ENCODE measurements at places on chromosomes 7 and 10.

- DNase-seq = no peak
These were observed 51.0 kb upstream of the OSBPL3 start for GRCh38 chr7:25031007-25031406.

DNA sequence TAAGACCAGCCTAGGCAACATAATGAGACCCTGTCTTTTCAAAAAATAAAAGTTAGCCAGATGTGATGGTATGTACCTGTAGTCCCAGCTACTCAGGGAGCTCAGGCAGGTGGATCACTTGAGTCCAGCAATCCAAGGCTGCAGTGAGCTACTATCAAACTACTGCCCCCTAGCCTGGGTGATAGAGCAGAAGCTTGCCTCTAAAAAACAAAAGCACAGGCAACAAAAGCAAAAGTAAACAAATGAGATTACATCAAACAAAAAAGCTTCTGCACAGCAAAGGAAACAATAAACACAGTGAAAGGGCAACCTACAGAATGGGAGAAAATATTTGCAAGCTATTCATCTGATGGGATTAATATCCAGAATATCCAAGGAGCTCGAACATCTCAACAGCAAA lies 65.4 kb downstream of the FANK1 start:
- DNase-seq = no peak

DNA sequence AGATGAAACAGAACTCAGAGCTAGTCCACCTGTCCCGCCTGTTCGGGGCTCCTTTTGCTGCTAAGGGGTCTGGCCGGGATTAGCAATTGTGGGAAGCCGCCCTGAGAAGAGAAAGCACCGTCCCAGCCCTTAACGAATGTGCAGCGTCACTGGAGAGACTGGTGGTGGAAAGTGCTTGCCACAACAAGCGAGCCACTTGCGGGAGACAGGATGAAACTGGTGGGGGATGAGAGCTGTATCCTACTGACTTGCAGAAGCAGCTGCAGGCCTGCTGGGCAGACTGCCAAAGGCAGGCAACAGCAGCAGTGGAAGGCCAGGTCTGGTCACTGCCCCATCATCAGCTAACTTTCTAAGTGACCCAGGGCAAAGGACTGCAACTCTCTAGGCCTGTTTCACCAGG lies 95.4 kb downstream of the FAM53B start:
- peak; percentile 78 for DNase-seq

- no peak for DNase-seq
These were observed 52.4 kb upstream of the TNS3 start for GRCh38 chr7:47634273-47634672.

GRCh38 chr10:57094083-57094482 lies 733.0 kb upstream of the ZWINT start:
- DNase-seq = no peak

- DNase-seq = peak; percentile 73
These were observed 217.8 kb upstream of the MKLN1 start for GRCh38 chr7:131109759-131110296.

DNA sequence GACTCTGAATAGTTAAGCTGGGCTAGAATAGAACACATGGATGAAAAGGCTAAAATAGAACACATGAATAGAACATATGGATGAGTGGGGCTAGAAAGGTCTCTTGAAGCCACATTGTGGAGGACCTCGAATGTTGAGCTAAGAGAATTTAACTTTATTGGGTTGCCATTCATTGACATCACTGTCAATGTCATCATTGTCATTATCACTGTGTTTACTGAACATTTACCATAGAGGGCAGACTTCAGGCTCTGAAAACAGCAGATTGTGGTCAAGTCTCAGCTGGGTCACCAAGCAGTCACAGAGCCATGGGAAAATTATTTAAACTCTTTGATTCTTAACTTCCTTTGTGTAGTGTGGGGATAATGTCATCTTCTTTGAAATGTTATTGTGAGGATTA lies 80.4 kb downstream of the WDFY4 start:
- no peak for DNase-seq

DNA sequence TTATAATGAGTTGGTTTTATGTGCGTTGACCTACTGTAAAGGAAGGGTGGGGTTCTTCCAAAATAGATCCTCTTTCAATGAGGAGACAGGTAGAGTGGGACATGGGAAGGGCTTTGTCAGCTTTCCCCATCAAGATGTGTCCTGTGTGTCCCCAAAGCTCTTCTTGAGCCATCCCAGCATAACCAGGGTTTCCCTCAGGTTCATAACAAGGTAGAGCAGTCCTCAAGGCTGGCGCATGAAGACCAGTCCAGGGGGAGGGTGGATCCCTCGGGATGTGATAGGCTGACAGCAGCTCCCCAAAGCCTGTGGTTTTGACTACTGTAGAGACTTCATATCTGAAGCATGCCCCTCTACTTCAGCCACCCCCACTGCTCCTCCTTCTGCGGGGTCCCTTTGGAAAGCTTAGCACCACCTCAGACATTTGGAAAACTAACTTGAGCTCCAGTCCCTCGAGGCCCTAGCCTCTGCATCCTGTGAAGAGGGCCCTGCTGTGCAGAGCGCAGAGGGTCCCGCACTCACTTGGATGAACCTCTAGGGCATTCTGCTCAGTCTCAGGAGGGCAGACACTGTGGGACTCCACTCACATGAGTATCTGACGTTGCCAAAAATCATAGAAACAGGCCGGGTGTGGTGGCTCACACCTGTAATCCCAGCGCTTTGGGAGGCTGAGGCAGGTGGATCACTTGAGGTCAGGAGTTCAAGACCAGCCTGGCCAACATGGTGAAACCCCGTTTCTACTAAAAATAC lies 1.1 kb upstream of the GIMAP8 start:
- no peak for DNase-seq

- DNase-seq = no peak
These were observed 50.0 kb downstream of the MAGI2 start for GRCh38 chr7:79403451-79403850.

DNA sequence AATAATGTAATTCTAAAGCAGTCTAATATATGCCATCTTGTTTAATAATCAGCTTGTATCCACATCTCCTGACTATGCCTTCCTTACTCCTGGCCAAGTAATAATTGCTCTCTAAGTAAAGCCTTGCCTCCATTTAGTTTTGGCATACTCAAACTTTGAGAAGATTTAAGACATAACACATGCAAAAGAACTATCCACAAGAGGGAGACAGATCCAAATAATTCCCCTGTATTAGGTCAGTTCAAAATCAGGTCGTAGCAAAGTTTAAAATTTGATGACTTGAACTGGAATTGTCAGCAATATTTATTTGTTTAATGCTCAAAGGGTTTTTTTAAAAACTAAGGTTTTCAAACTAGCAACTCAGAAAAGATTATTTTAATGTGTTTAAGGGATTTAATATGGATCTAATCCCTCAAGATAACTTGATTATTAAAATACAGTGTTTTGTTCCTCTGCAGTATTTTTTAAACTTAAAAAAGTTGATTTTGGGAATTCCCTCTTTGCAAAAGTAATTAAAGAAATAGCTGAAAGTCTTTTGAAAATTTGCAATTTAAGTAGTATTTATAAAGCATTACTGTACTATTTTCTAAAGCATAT lies 95.3 kb downstream of the HDAC9 start:
- no peak for DNase-seq

DNA sequence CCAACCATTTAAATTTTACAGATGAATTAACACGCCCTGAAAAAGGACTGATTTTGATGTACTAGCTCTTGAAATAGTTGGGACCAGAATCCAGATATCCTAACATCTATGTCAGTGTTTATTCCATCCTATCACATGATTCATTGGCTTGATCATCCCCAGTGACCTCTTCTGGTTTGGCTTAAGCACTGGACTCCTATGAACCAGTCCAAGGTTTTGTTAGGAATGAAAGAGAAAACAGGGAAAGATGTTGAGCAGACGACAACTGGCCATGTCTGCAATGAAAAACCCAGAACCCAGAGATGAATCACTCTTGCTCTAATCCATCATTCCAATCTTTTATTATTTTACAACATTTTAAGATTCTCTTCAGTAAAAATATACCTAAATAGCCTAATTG lies 1080.9 kb downstream of the SORCS1 start:
- no peak for DNase-seq

GRCh38 chr7:45401851-45402250 lies 172.3 kb upstream of the ADCY1 start:
- DNase-seq = no peak

DNA sequence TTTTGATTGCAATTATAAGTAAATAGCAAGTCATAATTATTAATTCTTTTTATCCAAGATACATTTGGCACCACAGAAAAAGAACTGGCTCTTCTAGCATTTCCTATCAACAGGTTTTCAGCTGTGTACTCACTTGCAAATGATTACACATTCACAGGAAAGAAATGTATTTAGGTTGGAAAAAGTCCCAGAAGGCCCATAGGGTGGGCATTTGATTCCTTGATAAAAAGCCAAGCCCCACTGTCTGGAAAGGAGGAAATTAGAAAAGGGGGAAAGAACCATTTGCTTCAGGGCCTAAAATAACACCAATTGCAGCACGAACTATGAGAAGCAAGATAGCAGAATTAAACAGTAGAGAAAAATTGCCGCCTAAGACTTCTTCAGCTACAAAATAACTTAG lies 80.8 kb upstream of the COL1A2 start:
- DNase-seq = no peak

DNA sequence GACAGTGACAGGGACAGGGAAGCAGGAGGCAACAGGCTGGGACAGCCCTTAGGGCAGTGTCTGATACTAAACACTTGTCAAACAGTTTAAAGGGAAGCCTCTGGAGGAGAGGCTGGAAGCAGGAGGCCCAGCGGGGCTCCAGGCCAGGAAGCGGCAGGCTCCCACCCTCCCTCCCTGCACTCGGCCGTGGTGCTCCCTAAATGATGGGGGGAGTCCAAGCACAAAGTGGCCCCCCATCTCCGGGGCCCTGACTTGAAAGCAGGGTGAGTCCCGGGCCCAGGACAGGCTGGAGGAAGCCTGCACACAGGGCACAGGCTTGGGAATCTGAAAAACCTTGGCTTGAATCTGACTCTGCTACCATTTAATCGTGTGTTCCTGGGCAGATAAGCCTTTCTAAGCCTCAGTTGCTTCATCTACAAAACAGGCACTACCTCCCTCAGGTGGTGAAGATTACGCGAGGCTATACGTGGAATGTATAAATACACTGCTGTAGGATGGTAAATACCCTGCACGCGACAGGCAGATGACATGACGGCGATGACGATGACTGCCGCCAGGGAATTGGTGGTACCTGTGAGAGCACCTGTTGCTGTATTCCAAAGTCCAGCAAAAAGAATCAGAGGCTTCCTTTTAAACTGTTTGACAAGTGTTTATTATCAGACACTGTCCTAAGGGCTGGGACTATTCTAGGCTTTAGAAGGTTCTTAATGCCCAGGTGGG lies 34.1 kb downstream of the GBX1 start:
- no peak for DNase-seq

DNA sequence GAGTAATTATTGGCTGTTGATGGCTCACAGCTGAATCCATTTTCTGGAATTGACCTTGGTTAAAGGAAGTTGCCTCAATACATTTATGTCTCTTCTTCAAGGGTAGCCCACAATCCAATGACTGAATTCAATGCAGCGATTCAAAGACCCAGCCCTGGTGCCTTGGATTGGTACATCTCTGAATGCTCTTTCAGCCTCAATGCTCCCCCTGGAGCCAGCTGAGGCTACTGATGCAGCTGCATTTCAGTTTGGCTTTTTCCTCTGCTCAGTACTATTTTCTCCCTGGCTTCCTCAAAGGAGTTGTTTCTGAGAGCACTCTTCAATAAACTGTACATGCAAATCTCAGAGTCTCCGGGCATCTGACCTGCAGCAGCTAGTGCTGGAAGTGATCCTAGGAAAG lies 633 bp upstream of the EBLN1 start:
- DNase-seq = no peak

- DNase-seq = no peak
These were observed 83.6 kb downstream of the KMT2E start for GRCh38 chr7:105097619-105098018.

GRCh38 chr7:18788026-18788425 lies 292.5 kb downstream of the HDAC9 start:
- no peak for DNase-seq

DNA sequence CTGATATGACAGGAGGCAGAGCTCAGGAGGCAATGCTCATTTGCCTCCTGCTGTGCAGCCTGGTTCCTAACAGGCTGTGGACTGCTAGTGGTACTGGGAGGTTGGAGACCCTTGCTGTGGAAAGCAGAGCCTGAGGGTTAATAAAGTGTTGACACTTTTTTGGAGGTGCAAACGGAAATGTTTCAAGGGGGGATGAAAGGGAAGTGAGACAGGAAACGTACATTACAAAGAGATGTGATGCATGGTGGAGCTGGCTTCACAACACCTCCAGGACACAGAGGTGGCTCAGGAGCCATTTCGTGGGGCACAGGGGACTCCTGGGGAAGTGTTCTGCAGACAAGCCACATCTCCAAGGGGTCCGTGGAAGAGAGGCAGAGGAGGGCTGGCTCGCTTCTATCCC lies 137.6 kb upstream of the SVIL start:
- DNase-seq = no peak

DNA sequence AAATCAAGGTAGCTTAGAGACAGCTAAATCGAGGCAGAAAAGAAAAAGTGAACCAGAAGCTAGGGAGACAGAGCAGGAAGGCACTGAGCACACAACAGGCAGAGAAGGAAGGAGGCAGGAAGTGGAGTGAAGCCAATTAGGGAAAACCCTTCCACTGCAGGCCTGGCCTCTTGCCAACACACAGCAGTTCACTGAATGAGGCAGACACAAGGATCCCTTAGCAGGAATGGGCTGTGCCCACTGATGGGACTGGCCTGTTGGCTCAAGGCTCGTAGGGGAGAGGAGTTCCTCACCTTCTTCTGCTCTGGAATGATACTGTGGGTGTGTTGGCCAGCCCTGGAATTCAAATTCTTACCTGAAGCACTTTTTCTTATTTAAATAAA lies 220.3 kb upstream of the STK17A start:
- no peak for DNase-seq

DNA sequence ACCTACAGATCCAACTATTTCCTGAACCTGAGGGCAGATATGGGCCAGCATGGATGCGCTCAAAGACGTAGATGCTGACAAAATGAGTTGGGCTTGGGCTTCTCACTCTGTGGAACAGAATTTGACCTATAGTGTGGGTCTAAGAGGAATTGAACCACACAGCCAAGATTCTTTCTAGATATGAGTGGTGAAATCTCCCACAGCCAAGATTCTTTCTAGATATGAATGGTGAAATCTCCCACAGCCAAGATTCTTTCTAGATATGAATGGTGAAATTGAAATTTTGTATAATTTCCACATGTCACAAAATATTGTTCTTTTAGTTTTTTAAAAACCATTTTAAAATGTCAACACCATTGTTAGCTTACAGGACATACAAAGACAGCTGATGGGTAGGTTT lies 215.4 kb upstream of the LRGUK start:
- DNase-seq = no peak

- no peak for DNase-seq
These were observed 6.3 kb downstream of the ALDH18A1 start for GRCh38 chr10:95650232-95650631.

DNA sequence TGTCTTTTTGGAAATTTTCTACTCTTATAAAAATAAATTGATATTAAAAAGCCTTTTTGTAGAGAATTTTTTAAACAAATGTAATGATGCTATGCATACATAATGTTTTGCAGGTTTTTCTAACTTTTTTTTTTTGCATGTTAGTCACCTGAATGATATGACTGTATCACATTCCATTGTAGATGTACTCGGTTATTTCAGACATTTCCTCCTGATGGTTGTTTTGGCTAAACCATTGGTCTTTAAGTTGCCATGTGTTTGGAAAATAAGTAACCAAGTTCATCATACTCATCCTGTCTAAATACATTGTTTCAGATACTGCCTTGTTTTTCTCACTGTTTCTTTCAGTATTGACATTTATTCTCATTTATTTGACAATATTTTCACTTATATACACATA lies 25.8 kb downstream of the NHLRC2 start:
- no peak for DNase-seq

- no peak for DNase-seq
These were observed 97.0 kb downstream of the CTTNBP2 start for GRCh38 chr7:117776224-117776623.

Data from left lobe of liver (tissue), 2 donors.